ENCODE measurements at places on chromosomes 5 and 9. TPM values are rescaled to one million over a fixed set of nuclear protein-coding genes. Genes with fewer than 3 reads are reported as not detected.

GRCh38 chr9:2966565-2967300, 122.8 kb upstream of the PUM3 start:
- no peak for DNase-seq

DNA sequence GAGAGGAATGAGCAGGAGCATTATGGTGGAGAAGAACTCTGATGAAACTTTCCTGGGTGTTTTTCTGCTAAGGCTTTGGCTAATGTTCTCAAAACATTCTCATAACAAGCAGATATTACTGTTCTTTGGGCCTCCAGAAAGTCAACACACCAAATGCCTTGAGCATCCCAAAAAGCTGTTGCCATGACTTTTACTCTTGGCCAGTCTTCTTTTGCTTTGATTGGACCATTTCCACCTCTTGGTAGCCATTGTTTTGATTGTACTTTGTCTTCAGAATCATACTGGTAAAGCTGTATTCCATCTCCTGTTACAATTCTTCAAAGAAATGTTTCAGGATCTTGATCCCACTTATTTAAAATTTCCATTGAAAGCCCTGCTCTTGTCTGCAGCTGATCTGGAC, 139.6 kb downstream of the MAN2A1 start:
- peak; percentile 5 for DNase-seq

PDZD2 gene
- total RNA-seq, result not detected

ETF1 gene
- 126 TPM for total RNA-seq

GRCh38 chr9:121691890-121692289, 40.5 kb downstream of the DAB2IP start:
- no peak for DNase-seq

- peak; percentile 67 for DNase-seq
These were observed 85.2 kb downstream of the ARSB start for GRCh38 chr5:78899922-78900362.

DNA sequence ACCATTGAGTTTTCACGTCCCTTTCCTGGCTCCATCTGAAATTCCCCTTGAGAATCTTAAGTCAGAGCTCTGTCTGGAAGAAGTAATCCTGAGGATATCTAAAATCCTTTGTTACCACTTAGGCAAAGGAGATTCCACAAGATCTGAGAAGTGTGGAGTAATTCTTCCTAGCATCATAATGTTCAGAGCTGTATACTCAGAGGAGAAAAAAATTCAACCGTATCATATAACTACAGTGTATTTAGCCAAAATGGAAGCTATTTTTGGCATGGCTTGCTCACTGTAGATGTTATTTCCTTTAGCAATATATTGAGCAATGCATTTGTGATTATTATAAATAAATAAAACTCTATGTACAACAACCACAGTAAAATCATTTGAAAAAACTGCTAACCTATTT, 1858.4 kb downstream of the EFNA5 start:
- peak; percentile 62 for DNase-seq

ADAMTS13 gene
- under 0.01 TPM for total RNA-seq

DNA sequence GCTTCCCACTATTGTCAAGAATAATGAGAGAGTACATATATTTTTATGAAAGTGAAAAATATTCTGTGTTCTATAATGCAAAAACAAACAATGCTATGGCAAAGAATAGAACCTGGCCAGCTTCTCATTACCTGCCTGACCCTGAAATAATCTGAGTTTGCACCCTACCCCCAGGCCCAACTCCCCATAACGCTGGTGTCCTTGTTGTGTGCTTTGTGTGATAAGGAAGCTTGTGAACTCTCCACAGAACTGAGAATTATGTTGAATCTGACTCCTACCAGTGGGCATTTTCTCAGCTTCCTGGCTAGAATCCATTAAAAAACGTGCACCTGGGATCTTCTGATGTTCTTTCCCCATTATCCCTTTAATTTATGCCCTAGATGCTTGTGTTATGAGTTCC, 178.0 kb upstream of the GNA14 start:
- DNase-seq, result no peak

GRCh38 chr5:174245516-174246075, 200.1 kb downstream of the NSG2 start:
- DNase-seq, result no peak

- DNase-seq, result no peak
These were observed 459.4 kb upstream of the ITGA1 start for GRCh38 chr5:52328220-52328806.

DNA sequence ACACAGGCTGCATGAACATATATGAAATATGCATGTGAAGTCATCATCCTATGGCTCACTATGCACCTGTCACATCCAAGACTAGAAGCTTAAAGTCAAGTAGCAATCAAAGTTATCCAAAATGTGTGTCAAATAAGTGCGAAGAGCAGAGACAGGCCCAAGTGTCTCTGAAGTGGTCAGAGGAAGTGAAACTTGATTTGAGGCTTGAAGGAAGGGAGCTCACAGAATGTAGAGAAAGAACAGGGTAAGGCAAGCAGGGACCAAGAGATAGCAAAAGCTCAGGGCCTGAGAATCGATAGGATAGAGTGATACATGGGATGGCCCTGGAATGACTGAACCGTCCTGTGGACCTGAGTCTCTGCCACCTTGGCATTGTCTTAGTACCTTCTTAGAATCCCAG, 274.3 kb upstream of the TRPC7 start:
- DNase-seq, result no peak

OBP2B gene
- total RNA-seq, result not detected

GRCh38 chr5:138736293-138736692, 16.9 kb upstream of the CTNNA1 start:
- no peak for DNase-seq

GRCh38 chr5:87210076-87210475, 57.6 kb upstream of the RASA1 start:
- peak; percentile 65 for DNase-seq

ACTBL2 gene
- total RNA-seq, result 1.7 TPM

GRCh38 chr5:113723021-113723420, 209.5 kb downstream of the YTHDC2 start:
- DNase-seq, result no peak

- no peak for DNase-seq
These were observed 569.7 kb downstream of the ZNF608 start for GRCh38 chr5:124176692-124177091.

GRCh38 chr5:140694276-140694675, 3.0 kb downstream of the HARS2 start:
- DNase-seq, result peak; percentile 46

- no peak for DNase-seq
These were observed 11.4 kb downstream of the FAM193B start for GRCh38 chr5:177542816-177543465.

GRCh38 chr9:3478549-3478953, 47.2 kb downstream of the RFX3 start:
- no peak for DNase-seq

DNA sequence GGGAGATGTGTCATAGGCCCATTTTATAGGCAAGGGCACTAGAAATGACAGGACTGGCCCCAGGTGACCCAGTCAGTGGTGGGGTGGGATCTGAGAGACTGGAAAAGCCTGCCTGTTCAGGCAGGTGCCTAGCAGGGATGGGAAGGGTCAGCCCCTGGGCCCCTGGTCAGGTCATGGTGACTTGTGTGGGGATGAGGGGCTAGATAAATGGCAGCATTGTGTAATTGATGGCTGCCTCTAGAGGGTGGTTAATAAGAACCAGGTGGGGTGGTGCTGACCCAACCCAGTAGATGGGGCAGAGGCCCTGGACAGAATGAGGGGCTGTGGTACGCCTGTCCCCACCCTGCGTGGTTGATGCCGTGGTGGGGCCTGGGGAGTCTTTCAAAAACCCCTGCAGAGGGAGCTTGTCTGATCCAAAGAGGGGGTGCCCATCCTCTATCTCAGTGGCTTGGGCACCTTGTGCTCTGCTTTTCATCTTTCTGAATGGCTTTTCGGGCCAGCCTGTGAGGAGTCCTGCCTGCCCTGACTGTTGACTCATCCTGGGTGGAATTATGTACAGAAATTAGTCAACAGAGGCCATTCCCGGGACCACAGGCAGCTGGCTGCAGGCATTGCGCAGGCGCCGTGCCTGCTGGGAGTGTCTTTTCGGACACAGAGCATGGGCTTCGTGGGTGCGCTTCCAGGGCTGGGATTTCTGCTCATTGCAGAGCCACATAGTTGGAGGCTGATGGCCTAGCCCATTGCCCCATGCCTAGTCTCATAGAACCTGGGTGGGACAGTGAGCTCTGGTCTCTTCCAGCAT, 93.6 kb upstream of the PITX1 start:
- peak; percentile 93 for DNase-seq

DNA sequence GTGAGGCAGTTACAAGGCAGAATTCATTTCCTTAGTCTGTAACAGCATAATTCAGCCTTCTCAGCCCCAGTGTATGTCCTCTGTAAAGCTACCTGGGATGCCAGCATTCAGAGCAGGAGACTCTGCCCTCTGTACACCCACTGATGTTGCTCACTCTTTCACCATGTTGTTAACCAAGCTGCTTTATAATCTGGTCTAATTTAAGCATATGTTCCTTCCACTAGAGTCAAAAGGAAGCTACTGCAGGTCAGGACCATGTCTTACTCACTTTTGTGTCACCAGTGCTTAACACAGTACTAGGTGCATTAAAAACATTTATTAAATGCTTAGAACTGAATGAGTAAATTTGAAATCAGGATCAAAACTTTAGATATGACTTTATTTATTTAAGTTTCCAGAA, 185.6 kb downstream of the FBXL17 start:
- DNase-seq, result peak; percentile 17

- peak; percentile 15 for DNase-seq
These were observed 127.6 kb upstream of the PTCH1 start for GRCh38 chr9:95644377-95644776.

DNA sequence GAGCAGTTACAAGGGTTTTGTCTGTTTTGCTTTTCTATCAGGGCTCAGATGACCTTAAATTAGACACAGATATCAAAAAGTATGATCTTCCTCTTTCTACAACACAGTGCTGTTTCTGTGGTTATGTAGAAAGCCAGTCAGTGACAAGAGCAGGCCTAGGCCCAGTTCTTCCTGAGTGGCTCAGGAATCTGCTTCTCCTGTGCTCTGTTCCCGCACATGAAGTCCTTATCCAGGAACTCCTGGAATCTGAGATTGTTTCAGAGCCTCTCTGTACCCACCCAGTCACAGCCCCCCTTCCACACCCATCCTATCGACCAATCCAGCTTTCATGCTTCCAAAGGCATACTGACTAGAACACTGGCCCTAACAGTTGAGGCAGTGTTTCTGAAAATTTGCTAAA, 40.4 kb upstream of the SMU1 start:
- no peak for DNase-seq

GRCh38 chr9:34591917-34592866, 2.7 kb upstream of the CNTFR start:
- DNase-seq, result no peak

DNA sequence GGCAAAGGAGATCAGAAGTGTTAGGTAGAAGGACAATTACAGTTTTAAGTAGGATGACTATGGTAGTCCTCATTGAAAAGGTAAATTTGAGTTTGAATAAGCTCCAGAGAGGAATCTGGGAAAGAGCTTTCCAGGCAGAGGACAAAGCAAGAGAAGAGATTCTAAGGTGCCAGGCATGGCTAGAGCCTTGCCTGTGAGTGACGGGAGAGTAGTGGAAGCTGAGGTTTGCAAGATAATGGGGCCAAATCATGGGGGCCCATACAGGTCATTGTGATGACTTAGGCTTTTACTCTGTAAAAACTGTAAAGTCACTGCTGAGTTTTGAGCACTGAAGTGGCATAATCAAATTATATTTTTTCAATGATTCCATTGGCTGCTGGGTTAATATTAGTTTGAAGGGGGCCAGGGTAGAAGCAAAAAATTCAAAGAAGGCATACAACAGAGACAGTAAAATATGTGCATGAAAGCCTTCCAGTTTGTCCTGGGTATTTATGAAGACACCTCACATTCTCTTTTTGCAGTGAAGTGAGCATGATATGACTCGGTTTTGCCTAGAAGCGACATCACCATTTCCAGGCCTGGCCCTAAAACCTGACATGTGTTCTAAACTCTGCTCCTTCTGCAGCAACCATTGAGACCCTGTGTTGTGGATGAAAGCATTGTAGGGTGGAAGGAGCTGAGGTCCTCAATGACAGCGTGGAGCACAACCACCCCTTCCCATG, 279.8 kb upstream of the TNC start:
- no peak for DNase-seq

DNA sequence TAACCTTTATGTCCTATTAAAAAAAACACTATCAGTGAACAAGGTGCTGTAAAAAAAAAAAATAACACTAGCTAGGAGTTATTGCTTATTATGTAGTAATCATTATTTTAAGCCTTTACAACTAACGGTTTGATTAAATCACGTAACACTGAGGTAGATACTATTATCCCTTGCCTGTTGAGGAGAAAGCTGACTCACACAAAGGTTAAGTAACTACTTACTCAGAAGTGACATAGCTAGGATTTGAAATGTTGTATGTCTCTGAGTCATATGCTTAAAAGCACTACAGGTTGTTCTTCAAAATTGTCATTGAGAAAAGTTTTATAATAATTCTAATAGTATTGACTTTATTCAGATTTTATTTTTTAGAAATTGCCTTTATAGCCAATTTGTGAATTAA, 8.8 kb downstream of the TENT2 start:
- peak; percentile 90 for DNase-seq

GRCh38 chr9:91778031-91778430, 172.0 kb downstream of the ROR2 start:
- DNase-seq, result peak; percentile 29

DNA sequence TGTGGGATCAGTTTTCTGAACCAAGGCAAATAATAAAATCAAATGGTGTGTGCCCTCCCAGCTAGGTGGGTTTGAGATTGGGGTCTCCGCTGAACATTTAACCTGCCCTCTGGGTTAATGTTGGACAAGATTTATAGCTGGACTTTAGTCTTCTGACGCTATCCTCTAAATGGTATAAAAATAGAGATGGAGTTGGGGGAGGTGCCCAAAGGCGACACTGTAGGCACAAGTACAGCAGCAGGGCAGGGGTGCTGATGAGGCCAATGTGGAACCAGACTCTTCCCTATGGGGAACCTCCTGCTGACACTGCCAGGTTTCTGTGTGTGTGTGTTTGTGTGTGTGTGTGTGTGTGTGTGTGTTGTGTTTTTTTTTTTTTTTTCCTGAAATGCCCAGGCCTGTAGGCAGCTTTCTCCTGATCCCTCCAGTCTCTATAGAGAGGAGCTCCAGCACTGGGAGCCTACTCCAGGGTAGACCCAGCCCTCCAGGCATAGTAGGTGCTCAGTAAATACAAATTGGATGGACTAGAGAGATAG, 37.9 kb downstream of the PCDH1 start:
- no peak for DNase-seq

BTNL8 gene
- not detected for total RNA-seq

- no peak for DNase-seq
These were observed 47.3 kb downstream of the C9orf152 start for GRCh38 chr9:110160685-110161084.

- DNase-seq, result no peak
These were observed 395.7 kb downstream of the TMEM161B start for GRCh38 chr5:87872986-87873385.

NTRK2 gene
- under 0.01 TPM for total RNA-seq

MPDZ gene
- total RNA-seq, result 39.3 TPM

PTPA gene
- total RNA-seq, result 93.6 TPM

DNA sequence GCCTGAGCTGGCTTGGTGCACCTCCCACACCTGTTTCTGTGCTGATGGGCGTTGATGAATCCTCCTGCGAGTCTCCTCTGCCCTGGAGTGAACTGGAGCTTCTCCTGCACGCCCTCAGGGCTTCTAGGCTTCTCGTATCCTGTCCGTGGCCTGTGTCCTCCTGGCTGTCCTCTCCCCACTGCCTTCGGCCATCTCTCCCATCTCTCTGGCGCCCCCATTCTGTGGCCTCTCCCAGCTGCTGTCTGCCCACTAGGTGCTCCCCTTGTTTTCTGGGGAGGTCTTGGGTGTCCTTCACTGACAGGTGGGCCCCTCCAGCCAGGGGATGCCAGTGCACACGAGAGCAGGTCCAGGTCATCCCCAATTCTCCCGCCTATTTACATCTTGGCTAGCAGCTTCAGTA, 28.8 kb downstream of the AHRR start:
- DNase-seq, result no peak

ANKRD18B gene
- total RNA-seq, result 13.4 TPM

All from IMR-90 (cell line).